Epithelial cell of esophagus (primary cell): ENCODE measurements at places on chromosomes 1 and 21.

- DNase-seq, result no peak
Observed at GRCh38 chr1:32894681-32895080, 6.5 kb downstream of the TMEM54 start.

DNA sequence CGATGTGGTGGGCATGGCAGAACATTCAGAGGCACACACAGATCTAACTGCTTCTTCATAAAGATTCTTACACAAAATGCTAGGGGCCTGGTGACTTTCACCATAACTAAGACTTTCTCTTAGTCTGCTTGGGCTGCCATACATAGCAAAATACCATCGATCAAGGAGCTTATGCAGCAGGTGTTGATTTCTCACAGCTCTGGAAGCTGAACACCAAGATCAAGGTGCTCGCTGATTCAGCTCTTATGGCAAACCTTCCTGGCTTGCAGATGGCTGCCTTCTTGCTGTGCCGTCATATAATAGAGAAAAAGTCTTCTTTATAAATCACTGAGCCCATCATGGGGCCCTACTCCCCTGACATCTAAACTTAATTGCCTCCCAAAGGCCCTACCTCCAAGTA, 487.3 kb downstream of the AJAP1 start:
- DNase-seq, result no peak

GRCh38 chr1:93989601-93990000, 80.4 kb upstream of the GCLM start:
- DNase-seq, result no peak

DNA sequence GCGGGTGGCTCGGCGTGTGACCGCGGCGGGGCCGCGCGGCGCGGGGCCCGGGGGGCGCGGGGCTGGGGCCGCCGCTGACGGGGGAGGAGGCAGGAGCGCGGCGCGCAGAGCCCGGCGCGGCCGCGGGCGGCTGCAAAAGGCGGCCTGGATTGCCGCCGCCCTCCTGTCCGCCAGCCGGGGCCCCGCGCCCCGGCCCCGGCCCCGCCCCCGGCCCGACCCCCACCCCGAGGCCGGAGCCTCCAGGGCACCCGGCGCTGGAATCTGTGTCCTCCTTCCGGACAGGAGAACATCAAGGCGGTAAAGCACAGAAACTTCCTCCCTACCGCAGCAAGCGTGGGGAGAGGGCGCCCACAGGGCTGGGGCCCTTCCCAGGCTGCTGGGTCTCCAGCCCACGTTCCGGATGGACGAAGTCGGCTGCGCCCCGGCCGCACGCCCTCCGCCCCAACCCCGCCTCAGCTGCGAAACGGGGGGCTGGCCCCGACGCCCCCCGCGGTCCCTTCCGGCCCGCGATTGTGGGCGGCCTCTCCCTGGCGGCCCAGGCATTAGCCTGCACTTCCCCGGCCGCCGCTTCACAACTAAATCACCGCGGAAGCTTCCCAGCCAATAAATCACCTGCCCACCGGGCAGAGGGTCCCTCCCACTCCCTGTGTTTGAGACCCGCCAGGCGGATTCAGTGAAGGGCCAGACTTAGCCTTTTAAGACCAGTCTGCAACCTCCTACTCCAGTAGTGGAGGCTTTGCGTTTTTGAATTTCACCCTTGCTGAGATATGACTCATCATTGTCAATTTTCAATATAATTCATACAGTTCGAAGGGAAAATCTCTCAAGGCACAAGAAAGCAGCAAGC, 106.0 kb downstream of the SLC45A1 start:
- DNase-seq, result peak; percentile 59

DNA sequence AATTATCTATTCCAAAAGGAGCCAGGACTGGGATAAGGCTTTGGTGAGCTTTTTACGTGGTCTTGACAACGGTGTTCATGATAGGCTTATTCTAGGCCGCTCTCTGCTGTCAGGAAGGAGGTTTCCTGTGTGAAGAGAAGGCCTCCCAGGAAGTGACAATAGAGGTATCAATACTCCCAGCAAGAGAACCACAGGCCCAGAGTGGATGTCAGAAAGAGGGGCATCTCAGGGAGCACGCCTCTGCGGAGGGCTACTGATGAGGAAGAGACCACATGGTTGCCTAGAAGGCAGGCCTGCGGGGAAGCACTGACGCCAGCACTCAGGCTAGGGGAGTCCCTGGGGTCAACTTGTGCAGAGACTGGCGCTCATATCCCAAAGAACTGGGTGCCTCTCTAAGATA, 60.4 kb downstream of the ITPKB start:
- no peak for DNase-seq

- DNase-seq, result no peak
Observed at GRCh38 chr1:160795951-160796383, at the start of gene LY9. TSS of gene LY9 (plus strand) at chr1:160796174. CDS start at chr1:160796188, 14 bp downstream.

GRCh38 chr1:228198977-228199590, 8.8 kb upstream of the OBSCN start:
- peak; percentile 22 for DNase-seq

- DNase-seq, result peak; percentile 41
Observed at GRCh38 chr1:13766592-13767564, 66.9 kb downstream of the PRDM2 start.

- DNase-seq, result peak; percentile 83
Observed at GRCh38 chr21:37257967-37258877, 8.9 kb downstream of the VPS26C start.

DNA sequence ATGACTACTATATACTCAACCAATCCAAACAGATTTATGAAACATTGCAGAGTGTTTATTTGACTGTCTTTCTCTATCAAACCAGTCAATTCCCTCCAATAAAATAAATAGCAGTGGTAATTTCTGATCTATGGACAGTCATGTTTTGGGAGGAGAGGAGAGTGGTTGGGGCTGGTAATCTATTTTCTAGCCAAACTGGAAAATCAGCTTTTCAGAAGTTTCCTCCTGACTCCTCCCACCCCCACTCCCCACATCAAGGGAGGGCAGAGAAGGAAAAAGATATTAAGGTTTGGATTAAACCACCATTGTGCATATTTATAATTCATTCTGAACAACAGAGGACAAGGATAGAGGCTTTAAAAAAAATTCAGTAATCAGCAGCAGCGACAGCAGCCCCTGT, 69.4 kb upstream of the SOX13 start:
- no peak for DNase-seq

GRCh38 chr1:177183836-177184235, 13.1 kb downstream of the BRINP2 start:
- no peak for DNase-seq

GRCh38 chr1:225544263-225544662, 108.7 kb downstream of the ENAH start:
- DNase-seq, result no peak

DNA sequence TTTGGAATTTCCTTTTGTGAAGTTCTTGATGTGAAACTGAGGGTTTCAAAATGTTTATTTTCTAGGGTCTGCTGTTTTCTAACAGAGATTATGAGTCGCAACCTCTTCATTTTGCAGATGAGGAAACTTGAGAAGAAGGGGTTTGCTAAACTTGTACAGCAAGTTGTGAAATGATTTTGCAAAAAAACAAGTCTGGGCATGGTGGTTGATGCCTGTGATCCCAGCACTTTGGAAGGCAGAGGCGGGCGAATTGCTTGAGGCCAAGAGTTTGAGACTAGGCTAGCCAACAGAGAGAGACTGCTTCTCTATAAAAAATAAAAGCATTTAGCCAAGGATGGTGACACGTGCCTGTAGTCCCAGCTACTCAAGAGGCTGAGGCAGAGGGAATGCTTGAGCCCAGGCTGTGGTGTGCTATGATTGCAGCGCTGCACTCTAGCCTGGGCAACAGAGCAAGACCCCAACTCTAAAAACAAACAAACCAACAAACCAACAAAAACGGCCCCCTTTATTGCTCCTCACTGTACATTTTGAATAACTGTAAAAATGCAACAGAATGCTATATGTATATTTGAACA, 9.9 kb downstream of the TRIM67 start:
- peak; percentile 95 for DNase-seq

- no peak for DNase-seq
Observed at GRCh38 chr1:2276803-2277580, 48.9 kb downstream of the SKI start.

- peak; percentile 8 for DNase-seq
Observed at GRCh38 chr1:9127395-9128165, 1.3 kb downstream of the GPR157 start.

- peak; percentile 27 for DNase-seq
Observed at GRCh38 chr1:207336559-207337467, 15.3 kb downstream of the CD55 start.

DNA sequence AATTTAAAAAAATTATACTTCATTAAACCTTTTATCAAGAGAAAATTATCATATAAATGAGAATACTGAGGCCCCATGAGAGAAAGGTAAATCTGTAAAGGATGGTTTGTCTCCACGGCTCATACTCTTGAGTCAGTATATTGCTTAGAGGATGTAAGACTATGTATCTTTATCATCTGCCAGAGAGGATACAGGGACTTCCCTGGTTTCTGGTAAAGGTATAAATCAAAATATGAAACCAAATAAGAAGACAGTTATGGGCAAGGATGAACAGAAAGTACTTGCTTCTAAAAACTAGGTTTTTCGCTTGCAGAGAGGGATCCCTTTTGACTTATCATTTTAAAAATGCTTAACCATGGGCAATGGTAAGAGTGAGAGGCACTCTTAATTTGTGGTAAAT, 112.4 kb downstream of the POU2F1 start:
- no peak for DNase-seq

GRCh38 chr1:58896246-58897183, 112.7 kb upstream of the JUN start:
- DNase-seq, result no peak

- DNase-seq, result no peak
Observed at GRCh38 chr1:92324784-92325183, 25.9 kb downstream of the RPAP2 start.

GRCh38 chr21:35201288-35201687, 152.2 kb upstream of the RUNX1 start:
- no peak for DNase-seq

GRCh38 chr21:36048357-36048756, 12.0 kb downstream of the SETD4 start:
- no peak for DNase-seq
